AG04450 (cell line): ENCODE measurements at places on chromosomes 13 and 19.

DNA sequence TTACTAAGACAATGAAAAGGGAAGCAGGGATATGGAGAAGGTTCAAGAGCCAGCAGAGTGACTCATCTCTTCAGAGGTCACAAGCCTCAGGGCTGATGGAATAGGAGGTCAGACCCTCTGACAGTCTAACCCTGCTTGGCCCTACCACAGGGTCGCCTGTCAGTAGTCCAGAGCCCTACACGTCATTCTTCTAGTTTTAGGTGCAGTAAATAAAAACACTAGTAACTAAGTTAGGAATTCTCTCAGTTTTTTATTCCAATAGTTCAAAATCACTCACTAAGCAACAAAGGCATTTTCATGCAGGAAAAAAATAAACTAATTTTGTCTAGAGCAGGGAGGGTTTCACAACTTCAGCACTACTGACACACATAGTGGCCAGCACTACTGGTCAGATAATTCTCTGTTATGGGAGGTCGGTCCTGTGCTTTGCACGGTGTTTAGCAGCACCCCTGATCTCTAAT, 27.2 kb downstream of the FOXO1 start:
- no peak for DNase-seq

GRCh38 chr13:75226733-75227435, 255.1 kb downstream of the TBC1D4 start:
- DNase-seq: peak; percentile 54

DNA sequence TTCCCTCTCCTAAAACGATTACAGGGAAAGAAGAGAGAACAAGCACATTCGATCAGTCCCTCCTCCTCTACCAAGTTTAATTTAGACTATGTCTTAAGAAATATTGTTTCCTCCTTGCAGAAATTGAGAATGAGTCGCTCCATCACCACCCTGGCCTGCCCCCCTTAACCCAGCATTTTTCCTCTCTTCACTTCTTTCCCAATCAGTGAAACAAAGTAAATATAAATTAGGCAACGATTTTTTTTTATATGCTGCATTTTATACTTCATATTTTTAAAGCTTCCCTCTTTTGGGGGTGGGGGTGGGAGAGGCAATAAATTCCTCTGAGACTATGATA, 300.0 kb downstream of the SPRY2 start:
- DNase-seq: no peak

GRCh38 chr13:100988921-100989320, 314.3 kb upstream of the TMTC4 start:
- no peak for DNase-seq

DNA sequence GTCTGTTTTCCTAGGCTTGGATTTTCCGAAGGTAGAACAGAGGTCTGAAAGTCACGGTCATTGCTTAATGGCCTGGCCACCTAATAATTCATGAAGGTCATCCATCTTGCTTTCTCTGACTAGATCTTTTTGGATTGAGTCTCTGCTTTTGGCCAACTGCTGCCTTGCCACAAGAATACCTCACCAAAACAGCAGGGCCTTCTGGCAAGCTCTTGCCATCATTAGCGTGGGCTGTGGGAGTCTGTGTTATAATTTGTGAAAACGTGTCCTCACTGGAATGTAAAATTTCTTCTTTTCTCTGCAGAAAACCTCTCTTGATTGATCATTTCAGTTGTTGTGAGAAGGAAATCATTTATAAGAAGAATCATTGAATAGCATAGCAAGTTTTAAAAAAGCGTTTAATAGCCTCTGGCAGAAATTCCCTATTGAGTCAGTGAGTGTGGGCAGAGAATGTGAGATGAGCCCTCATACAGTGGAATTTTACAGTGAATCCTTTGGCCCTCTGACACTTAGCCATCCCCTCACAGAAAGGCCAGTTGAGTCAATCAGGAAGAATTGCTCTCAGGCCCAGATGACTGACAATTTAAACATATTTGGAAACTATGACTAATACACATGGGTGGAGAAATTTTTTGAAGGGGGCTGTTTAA, 43.2 kb upstream of the ERICH6B start:
- DNase-seq: no peak

GRCh38 chr13:109163037-109163379, 533.6 kb downstream of the MYO16 start:
- DNase-seq: no peak

DNA sequence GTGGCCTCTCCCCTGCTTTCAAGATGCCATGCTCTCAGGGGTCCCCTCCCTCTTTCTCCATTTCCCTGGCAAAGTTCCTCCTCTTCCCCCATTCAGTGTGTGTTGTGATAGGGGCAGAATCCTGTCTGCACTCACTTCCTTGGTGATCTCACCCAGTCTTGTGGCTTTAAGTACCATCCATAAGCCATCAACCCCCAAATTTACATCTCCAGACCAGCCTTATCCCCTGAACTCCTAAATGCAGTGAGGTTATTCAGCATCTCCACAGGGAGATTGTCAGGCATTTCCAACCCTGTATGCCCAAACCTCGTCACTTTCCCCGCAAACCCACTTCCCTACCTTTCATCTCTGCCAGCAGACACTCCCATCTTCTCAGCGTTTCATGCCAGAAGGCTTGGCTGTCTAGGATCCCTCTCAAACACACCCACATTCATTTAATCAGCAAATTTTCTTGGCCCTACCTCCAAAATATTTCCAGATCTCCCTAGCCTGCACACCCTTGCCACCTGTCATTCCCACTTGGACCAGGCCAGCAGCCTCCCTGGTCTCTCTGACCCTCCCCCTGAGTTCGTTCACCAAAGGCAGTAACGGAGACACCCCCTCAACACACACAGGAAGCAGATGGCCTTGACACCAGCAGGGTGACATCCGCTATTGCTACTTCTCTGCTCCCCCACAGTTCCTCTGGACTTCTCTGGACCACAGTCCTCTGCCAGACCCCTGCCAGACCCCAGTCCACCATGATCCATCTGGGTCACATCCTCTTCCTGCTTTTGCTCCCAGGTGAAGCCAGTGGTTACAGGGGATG, at the start of gene HCST:
TSS of gene HCST (plus strand) at position 676 of the 808 bp plus-strand sequence. CDS start at position 741, 65 bp downstream.
- DNase-seq: no peak

- no peak for DNase-seq
Observed at GRCh38 chr19:46448601-46449000, 19.9 kb upstream of the PNMA8C start.

GRCh38 chr13:62173958-62174357, 758.3 kb upstream of the PCDH20 start:
- DNase-seq: no peak

- no peak for DNase-seq
Observed at GRCh38 chr13:112117258-112117954, 50.5 kb downstream of the SOX1 start.

- DNase-seq: peak; percentile 77
Observed at GRCh38 chr13:50543782-50544181, 299.7 kb downstream of the DLEU7 start.

- no peak for DNase-seq
Observed at GRCh38 chr13:44848920-44849676, 140.2 kb downstream of the NUFIP1 start.

DNA sequence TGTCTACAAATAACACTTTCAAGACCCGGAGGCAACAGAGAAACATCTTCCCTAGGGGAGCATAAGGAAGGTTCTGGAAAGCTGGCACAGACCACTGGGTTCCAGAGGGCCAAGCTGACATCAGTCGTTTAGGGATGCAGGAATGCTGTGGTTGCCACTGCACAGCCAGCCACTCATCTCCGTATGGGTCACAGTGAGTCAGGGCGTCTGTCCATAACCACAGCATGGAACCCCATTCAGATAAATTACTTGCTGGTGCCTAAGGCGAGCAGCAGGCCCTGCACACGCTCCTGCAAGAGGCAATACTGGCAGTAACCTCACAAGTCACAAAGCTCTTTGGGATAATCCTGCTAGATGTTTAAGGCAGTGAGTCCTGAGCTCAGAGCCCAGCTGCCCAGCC, 140.9 kb upstream of the UBL3 start:
- DNase-seq: peak; percentile 48

GRCh38 chr13:30963791-30964190, 31.3 kb downstream of the TEX26 start:
- DNase-seq: no peak
